ENCODE measurements at places on chromosomes 2 and 18. TPM values are rescaled to one million over a fixed set of nuclear protein-coding genes. Genes with fewer than 3 reads are reported as not detected.

KYNU gene
- not detected for total RNA-seq

COMMD1 gene
- 31.5 TPM for total RNA-seq

CTLA4 gene
- not detected for total RNA-seq

TPO gene
- total RNA-seq = not detected

C2orf72 gene
- total RNA-seq = 1.0 TPM

- H3K27ac ChIP-seq = no peak overlapping the region
- DNase-seq = no peak
- no peak overlapping the region for H3K4me3 ChIP-seq
- no peaks in the 10 kb centered on the region for H3K27me3 ChIP-seq
Measured at GRCh38 chr2:143190431-143190830, 61.2 kb downstream of the ARHGAP15 start.

- peaks cover 4% of the 10 kb centered on the region for H3K4me1 ChIP-seq
- no peak for DNase-seq
- H3K4me3 ChIP-seq = no peak overlapping the region
- no peak overlapping the region for H3K27ac ChIP-seq
- no peaks in the 10 kb centered on the region for H3K27me3 ChIP-seq
Measured at GRCh38 chr2:85275984-85276540, 51.7 kb downstream of the TGOLN2 start.

- peaks cover 14% of the 10 kb centered on the region for H3K4me1 ChIP-seq
- peak; percentile 46 for DNase-seq
- no peaks in the 10 kb centered on the region for H3K27me3 ChIP-seq
- H3K36me3 ChIP-seq = no peaks in the 10 kb centered on the region
- no peak overlapping the region for H3K4me3 ChIP-seq
Measured at GRCh38 chr2:129623783-129624182, 355.7 kb upstream of the RAB6C start.

Measured in H9 (cell line).